ENCODE measurements at places on chromosomes 5 and 9. TPM values are rescaled to one million over a fixed set of nuclear protein-coding genes. Genes with fewer than 3 reads are reported as not detected.
A peak's percentile ranks its signal among the peaks of the same experiment; 100 is the strongest.

- H3K4me1 ChIP-seq: peaks cover 4% of the 10 kb centered on the region
- no peak for DNase-seq
Observed at GRCh38 chr9:13076616-13077015, 202.9 kb downstream of the MPDZ start.

DNA sequence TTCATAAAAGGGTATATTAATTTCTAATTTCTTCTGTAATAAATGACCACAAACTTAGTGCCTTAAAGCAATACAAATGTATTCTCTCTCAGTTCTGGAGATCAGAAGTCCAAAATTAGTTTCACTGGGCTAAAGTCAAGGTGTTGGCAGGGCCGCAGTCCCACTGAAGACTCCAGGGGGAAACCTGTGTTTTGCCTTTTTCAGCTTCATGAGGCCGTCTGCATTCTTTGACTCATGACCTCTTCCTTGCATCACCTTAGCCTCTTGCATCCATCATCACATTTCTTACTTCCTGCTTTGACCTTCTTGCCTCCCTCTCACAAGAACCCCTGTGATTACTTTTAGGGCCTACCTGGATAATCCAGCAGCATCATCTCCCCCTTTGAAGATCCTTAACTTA lies 42.0 kb upstream of the ALDH1B1 start:
- no peak overlapping the region for H3K27ac ChIP-seq
- peaks cover 2% of the 10 kb centered on the region for H3K27me3 ChIP-seq
- no peaks in the 10 kb centered on the region for H3K36me3 ChIP-seq
- no peak overlapping the region for H3K4me3 ChIP-seq
- peaks cover 4% of the 10 kb centered on the region for H3K4me1 ChIP-seq

Gene CCIN
- 2.4 TPM for total RNA-seq

GRCh38 chr9:37914154-37914551 lies 10.2 kb upstream of the SLC25A51 start:
- peaks cover 12% of the 10 kb centered on the region for H3K4me1 ChIP-seq
- no peaks in the 10 kb centered on the region for H3K27me3 ChIP-seq
- H3K27ac ChIP-seq: no peak overlapping the region
- no peak overlapping the region for H3K4me3 ChIP-seq

Gene PAEP
- not detected for total RNA-seq

- H3K4me1 ChIP-seq: peaks cover 30% of the 10 kb centered on the region
- peak overlapping the region; percentile 67 for H3K27ac ChIP-seq
- H3K4me3 ChIP-seq: no peak overlapping the region
- no peaks in the 10 kb centered on the region for H3K27me3 ChIP-seq
- peaks cover 4% of the 10 kb centered on the region for H3K36me3 ChIP-seq
Observed at GRCh38 chr5:140261403-140262171, 41.3 kb downstream of the PFDN1 start.

DNA sequence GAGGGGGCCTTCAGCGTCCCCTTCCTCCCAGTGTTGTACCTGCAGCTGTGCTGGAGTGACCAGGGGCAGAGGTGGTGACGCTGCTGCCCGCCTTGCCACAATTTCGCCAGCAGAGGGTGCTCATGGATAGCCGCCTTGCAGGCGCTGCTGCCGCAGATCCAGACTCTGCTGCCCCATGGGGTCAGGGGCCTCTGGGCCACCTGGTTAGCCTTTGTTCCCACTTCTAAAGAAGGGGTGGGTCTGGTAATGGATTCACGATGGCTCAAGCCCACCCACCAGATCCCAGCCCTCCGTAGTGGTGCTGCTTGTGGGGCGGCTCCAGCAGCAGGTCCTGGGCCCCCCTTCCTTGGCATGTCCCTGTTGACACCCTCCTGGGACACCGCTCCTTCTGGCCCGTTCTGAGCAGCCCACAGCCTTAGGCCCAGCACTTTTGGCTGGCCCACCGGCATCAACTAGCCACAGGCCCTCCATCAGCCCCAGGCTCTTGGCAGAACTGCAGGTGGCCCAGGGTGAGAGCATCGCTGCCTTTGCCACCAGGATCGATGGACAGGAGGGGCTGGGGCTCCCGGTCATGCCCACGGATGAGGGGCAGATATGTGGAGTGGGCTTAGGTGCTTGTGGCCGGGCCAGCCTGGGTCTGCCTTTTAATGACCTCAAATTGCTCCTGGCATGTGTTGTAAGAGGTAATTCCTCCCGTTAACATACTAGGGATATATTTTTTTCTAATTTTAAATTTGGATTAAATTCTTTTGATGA lies 57.2 kb downstream of the COL5A1 start:
- H3K4me3 ChIP-seq: no peak overlapping the region
- no peaks in the 10 kb centered on the region for H3K27me3 ChIP-seq
- peaks cover 51% of the 10 kb centered on the region for H3K4me1 ChIP-seq

- H3K4me3 ChIP-seq: no peak overlapping the region
- no peak for DNase-seq
- no peaks in the 10 kb centered on the region for H3K4me1 ChIP-seq
- no peak overlapping the region for H3K27ac ChIP-seq
- H3K27me3 ChIP-seq: peaks cover 21% of the 10 kb centered on the region
Observed at GRCh38 chr5:101977729-101978345, 318.2 kb downstream of the SLCO4C1 start.

- peaks cover 66% of the 10 kb centered on the region for H3K4me1 ChIP-seq
- no peak for DNase-seq
Observed at GRCh38 chr5:54722846-54723433, 205.4 kb downstream of the SNX18 start.

DNA sequence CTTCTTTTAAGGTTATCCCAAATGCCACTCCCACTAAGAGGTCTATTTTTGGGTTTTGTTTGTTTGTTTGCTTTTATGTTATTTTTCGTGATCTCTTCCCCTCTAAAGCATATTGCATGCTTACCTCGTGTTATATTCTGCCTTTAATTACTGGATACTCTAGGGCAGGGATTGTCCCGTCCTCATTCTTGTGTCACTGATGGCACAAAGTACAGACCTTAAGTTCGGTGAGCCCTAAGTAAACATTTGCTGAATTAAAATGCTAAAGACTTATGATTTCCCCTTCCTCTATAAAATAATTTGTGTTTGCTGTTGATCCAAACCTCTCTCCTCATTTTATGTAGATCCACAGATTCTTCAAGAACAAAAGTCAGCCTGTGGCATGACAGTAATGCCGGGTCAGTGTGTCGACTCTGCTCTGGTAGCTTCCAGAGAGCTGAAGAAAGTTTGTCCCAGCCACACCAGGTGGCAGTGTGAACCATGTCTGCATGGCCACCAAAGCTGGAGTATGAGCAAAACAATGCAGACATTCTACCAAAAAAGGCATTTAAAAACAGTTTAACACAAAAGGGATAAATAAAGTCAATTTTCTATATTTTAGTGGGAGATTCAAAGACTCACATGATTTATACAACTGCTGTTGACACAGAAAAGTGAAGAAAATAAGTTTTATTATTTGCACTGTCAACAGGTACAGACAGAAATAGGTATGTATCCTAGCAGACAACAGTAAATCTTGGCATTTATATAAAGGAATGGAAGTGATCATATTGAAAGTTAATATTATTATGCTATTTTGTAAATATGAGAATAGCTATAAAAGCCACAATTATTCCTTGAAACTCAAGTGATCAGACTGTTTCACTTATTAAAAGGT lies 17.9 kb upstream of the POC5 start:
- H3K27me3 ChIP-seq: peaks cover 19% of the 10 kb centered on the region
- H3K4me3 ChIP-seq: no peak overlapping the region
- no peaks in the 10 kb centered on the region for H3K4me1 ChIP-seq
- DNase-seq: no peak
- H3K36me3 ChIP-seq: no peaks in the 10 kb centered on the region

- H3K27me3 ChIP-seq: peaks cover 3% of the 10 kb centered on the region
- H3K4me3 ChIP-seq: no peak overlapping the region
- no peaks in the 10 kb centered on the region for H3K36me3 ChIP-seq
- peak overlapping the region; percentile 17 for H3K27ac ChIP-seq
- peaks cover 28% of the 10 kb centered on the region for H3K4me1 ChIP-seq
Observed at GRCh38 chr5:159903131-159903530, 13.2 kb upstream of the ADRA1B start.

Gene BBLN
- total RNA-seq: 85.3 TPM

GRCh38 chr5:74413403-74414048 lies 227.0 kb downstream of the ENC1 start:
- H3K4me1 ChIP-seq: peaks cover 8% of the 10 kb centered on the region
- no peaks in the 10 kb centered on the region for H3K36me3 ChIP-seq
- no peak overlapping the region for H3K27ac ChIP-seq
- H3K27me3 ChIP-seq: no peaks in the 10 kb centered on the region

GRCh38 chr9:107378006-107378405 lies 94.9 kb downstream of the RAD23B start:
- no peak overlapping the region for H3K4me3 ChIP-seq
- peaks cover 1% of the 10 kb centered on the region for H3K27me3 ChIP-seq
- no peak overlapping the region for H3K27ac ChIP-seq
- H3K36me3 ChIP-seq: no peaks in the 10 kb centered on the region
- DNase-seq: no peak
- H3K4me1 ChIP-seq: no peaks in the 10 kb centered on the region

Gene ASS1
- 202 TPM for total RNA-seq

DNA sequence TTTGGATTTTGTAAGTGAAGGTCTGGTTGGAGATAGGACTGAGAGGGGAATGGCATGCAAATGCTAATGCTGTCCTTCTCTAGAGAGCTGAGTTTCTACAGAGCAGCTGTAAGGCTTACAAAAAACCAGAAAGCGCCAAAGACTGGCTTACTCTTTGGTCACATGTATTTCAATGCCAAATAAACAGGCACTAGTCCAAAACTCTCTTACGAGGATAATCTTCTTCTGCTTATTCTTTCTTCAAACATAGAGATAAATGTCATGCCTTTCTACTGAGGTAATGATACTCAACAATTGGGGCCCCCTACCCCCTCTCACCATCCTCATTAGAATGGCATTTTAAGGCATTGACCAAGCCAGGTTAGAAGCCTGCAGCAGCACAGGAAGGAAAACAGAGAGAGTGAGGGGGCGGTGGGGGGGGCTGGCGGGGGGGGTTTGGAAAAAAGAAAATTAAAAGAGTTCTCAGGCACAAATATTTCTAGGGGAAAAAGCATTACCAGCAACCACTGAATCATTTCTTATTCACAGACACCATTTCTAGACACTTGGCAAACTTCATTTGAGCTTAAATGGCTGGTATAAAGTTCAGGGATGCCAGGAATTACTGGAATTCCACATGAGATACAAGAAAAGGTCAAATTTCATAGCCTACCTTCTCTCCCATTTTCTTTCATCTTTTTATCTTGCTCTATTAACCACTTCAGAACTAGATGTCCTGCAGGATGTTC lies 34.0 kb downstream of the PUM3 start:
- H3K4me1 ChIP-seq: peaks cover 47% of the 10 kb centered on the region
- H3K27ac ChIP-seq: peak overlapping the region; percentile 93
- peaks cover 20% of the 10 kb centered on the region for H3K36me3 ChIP-seq
- H3K4me3 ChIP-seq: peak overlapping the region; percentile 28

DNA sequence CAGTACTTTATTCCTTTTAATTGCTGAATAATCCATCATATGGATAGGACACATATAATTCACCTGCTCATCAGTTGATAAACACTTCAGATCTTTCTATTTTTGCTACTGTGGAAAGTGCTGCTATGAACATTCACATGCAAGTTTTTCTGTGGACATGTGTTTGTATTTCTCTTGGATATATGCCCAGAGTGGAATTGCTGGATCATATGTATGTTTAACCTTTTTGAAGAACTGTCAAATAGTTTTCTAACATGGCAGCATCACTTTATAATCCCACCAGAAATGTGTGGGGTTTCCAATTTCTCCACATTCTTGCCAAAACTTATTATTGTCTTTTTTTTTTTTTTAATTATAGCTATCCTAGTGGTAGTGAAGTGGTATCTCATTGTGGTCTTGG lies 15.1 kb downstream of the CARTPT start:
- no peak overlapping the region for H3K27ac ChIP-seq
- DNase-seq: no peak
- no peaks in the 10 kb centered on the region for H3K36me3 ChIP-seq

Gene RARS1
- total RNA-seq: 98.6 TPM

Gene LCN1
- total RNA-seq: 0.60 TPM

DNA sequence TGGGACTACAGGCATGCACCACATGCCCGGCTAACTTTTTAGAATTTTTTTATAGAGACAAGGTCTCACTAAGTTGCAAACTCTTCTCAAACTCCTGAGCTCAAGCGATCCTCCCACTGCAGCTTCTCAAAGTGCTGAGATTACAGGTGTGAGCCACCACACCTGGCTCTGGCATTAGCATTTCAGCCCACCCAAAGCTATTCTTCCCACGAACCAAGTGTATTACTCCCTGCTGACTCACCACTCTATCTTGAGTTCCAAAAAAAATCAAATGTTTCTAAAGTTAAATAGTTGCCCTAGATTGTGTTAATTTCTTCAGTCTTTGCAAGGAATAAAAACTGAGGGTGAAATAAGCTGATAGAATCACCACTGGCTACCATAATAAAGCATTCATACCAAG lies 205.5 kb downstream of the ARRDC3 start:
- peaks cover 43% of the 10 kb centered on the region for H3K4me1 ChIP-seq
- no peaks in the 10 kb centered on the region for H3K36me3 ChIP-seq
- no peak for DNase-seq
- H3K27me3 ChIP-seq: no peaks in the 10 kb centered on the region

Gene CCNJL
- total RNA-seq: 11.4 TPM

- H3K36me3 ChIP-seq: no peaks in the 10 kb centered on the region
- no peak overlapping the region for H3K27ac ChIP-seq
- no peaks in the 10 kb centered on the region for H3K4me1 ChIP-seq
- no peak for DNase-seq
- H3K27me3 ChIP-seq: peaks cover 19% of the 10 kb centered on the region
Observed at GRCh38 chr5:111277061-111277460, 52.9 kb downstream of the CAMK4 start.

Gene ADAMTS16
- total RNA-seq: 12.8 TPM

- no peak overlapping the region for H3K27ac ChIP-seq
- H3K4me3 ChIP-seq: no peak overlapping the region
- H3K4me1 ChIP-seq: no peaks in the 10 kb centered on the region
- no peak for DNase-seq
- H3K27me3 ChIP-seq: peaks cover 2% of the 10 kb centered on the region
Observed at GRCh38 chr5:68074048-68074632, 141.4 kb upstream of the PIK3R1 start.

Gene C5orf15
- total RNA-seq: 44.4 TPM

DNA sequence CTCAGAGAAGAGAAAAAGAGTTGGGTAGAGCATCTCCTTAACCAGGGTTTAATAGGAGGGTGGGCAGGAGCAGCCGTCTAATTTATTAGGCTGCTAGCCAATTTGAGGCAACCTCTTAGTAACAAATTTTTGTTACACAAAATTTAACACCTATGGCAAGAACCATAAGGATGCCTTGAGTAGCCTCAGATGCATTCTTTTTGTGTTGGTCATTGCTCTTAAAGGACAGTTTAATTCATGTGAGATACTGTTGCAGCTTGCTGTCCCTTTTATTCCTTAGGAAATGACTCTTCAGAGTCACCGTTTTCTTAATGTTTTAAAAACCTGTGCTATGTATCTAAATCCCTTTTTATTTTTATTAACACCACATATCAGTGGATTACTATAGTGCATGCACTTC lies 255.1 kb downstream of the MAST4 start:
- H3K27me3 ChIP-seq: no peaks in the 10 kb centered on the region
- DNase-seq: no peak
- H3K4me1 ChIP-seq: peaks cover 23% of the 10 kb centered on the region
- H3K27ac ChIP-seq: no peak overlapping the region
- no peaks in the 10 kb centered on the region for H3K36me3 ChIP-seq

All from chondrocyte (in vitro differentiated cells).